ENCODE measurements at places on chromosomes 6 and 20.

DNA sequence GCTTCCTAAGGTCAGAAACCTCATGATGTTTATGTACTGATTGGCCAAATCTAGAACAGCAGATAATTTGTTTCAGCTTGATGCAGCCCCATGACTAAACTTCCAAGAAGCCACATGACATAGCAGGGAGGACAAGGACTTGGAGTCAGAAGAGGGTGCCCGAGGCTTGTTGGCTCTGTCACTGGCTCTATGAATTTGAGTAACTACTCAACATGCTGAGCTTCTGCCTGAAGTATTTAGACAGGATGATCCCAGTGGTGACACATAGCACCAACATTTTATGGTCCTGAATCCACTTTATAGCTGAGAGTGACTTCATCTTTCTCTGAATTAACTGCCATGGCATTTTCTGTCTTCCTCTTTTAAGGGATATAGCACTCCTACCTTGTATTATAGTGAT lies 13.5 kb upstream of the TBX18 start:
- DNase-seq: no peak

DNA sequence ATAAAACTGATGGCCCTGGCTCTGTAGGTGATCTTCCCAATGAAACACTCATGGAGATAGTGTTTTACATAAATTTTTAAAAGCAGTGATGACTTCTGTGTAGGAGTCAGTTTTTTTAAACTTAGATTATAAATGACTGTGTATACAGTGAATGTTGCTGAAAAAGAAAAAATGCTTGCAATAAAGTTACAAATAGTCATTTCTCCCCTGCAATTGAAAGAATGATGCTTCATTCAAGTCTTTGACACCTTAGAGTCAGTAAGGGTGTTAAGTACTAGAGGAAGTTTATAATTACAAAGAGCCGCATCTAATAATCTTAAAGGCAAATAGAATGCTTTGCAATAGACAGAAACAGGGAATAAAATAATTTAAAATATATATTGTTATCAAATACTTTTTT lies 27.6 kb downstream of the ZNF292 start:
- DNase-seq: no peak

GRCh38 chr6:25107218-25107617 lies 171.5 kb upstream of the RIPOR2 start:
- DNase-seq: no peak

DNA sequence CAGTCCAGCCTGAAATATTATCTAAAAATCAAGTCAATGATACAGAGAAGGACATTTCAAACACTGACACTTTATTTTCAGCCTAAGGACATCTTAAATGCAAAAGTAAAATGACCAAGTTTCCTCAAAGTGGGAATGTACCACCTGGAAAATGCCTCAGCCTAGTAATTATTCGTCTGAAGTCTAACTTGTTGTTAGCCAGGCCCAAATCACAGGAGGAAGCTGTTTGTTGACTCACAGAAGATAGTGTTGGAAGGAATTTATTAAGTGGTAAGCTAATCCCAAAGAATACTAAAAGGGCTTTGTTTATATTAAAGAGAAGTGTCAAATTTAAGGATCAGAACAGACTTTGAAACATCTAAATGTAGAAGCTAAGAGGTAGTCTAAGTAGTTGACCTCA lies 2.5 kb downstream of the PDE7B start:
- no peak for DNase-seq

- no peak for DNase-seq
Observed at GRCh38 chr6:45781890-45782289, 233.8 kb downstream of the CLIC5 start.
